Substantia nigra (tissue), 51 donors: ENCODE measurements at places on chromosomes 4 and X.

- no peak for DNase-seq
Measured at GRCh38 chrX:149392921-149393320, 112.2 kb downstream of the IDS start.

DNA sequence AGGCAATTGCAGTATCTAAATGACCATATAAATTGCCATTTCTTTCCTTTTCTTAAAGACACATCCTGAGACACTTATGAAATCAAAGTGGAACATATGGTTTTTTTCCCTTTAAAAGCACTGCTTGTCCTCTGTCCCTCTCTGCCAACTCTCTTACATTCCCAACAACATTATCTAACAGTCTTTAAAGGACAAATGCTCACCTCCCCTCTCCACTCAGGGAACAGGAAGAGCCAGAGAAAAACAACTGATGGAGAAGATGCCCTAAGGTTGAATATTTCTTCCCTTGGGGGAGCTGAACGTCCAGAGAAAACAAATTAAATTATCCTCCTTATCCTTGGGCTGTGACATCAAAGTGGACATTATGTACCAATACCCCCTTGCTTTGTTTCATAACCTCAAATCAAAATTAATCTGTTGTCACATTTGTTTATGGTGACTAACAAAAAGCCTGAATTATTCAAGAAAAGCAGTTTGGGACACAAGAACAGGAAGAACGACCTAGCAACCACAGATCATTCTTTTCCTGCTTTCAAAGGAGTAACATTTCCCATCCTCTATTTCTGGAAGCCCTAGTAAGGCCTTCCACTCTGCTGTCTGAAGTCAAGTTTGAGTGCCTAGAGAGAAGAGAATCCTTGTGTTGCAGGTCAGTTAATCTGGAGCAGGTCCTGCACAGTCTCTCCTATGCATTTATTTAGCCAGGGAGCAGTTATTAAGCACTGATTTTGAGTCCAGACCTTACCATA is 52.6 kb upstream of the PAGE1 start:
- DNase-seq = no peak

DNA sequence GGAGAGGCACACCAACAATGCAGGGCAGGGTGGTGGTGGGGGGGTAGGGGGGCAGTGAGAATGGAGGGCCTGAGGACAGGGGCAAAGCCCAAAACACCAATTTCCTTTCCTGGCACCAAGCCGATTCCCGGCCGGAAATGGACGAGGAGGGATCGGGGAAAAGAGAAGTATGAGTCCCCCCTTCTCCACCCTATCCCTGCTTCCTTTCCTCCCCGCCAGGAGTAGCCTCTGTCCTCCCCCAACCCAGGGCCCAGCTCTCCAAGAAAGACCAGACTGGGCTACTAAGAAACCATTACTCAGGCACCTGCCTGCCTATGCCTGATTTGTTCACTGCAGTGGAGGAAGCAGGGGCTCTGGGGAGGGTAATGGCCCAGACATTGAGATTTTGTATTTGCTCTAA is 402 bp downstream of the CCDC120 start:
- no peak for DNase-seq

GRCh38 chrX:50615570-50616158 is 145.0 kb upstream of the DGKK start:
- no peak for DNase-seq

DNA sequence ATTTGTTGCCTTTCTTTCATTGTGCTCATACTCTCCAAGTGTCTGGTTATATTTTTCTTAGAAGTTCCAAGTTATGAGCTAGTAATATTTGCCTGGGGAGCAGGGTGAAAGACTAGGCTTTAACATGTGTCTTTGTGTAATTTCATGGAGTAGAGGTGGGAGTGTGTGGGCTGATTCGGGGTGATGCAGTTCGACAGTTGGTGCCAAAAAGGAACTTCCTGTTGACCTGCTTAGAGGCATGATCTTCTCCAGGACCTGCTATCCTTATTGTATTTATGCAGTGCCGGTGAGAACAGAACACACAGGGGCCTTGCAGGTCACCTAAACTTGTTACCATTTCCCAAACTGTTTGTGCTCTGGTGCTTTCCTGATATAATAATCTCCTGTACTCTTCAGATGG is 21.2 kb downstream of the USP53 start:
- DNase-seq = no peak

GRCh38 chrX:19870710-19871490 is 16.5 kb downstream of the SH3KBP1 start:
- DNase-seq = no peak

DNA sequence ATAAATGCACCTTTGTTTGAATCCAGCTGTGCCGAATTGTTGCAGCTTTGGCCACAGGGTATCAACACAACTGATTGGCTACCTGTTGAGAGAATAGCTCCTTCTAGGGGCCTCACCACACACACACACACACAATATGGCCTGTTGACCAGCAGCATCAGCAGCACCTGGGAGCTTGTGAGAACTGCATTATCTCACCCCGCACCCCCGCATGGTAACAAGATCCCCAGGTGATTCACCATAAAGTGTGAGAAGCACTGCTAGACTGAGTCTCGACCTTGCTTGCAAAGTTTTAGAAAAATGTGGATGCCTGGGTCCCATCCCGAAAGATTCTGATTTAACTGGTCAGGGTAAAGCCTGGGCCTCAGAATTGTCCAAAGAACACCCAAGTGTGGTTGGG is 176.9 kb upstream of the PRPS2 start:
- no peak for DNase-seq

DNA sequence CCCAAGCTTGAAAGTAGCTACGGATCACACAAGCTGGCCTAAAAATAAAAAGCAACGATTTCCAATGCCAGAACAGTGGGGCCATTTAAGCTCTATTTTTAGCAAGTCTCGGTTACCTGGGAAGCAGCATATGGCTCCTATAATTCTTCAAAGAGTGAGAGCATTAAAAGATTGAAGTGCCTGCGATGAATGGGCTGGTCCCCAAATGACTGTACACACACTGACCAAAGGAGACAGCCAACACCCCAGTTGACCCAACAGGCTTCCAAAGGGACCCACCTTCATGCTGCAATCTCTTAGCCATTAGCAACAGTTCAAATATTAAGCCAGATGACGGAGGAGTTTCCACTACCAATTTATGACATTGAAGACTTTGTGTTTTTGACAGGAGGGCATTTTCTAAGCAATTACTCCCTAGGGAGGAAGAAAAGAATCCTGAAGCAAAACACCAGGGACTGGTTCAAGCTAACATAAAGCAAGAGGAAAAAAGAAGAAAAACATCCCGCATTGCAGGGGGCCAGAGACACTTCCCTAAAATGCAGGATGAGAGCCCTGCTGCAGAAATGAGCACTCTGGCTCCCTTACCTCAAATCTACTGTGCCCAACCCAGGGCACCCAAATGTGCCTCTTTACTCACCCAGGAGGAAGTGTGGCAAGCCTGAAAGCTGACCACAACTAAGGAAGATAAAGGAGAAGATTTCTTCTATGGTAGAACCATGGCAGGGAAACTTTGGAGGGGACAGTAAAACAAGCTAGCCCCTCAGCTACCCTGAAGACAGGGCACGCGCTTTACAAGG is 21.6 kb downstream of the SH3KBP1 start:
- DNase-seq = no peak
